GM23338 (cell line): ENCODE measurements at places on chromosomes 6 and 20.

- peak; percentile 61 for DNase-seq
These were observed 60.0 kb upstream of the PBOV1 start for GRCh38 chr6:138278326-138278725.

- no peak for DNase-seq
These were observed 73.7 kb downstream of the DTNBP1 start for GRCh38 chr6:15588971-15589634.

DNA sequence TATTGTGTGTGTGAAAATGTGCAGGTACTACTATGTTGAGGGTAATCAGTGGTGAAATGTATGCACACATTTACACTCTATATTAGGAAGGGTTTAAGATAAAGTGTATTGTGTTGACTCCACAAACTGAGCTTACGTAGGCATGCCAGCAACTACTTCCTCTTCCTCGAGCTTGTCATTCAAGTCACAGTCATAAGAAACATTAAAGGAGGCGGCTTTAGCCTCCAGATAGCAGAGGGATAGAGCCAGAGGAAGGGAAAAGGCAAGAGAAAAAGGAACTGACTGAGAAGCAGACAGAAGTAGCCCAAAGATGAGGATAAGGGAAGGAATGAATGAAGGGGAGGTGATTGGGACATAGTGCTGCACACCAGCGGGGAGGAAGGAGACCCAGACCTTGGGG is 55.2 kb downstream of the SMLR1 start:
- DNase-seq, result no peak

- DNase-seq, result peak; percentile 78
These were observed 1.1 kb downstream of the CEBPB start for GRCh38 chr20:50191544-50192363.

DNA sequence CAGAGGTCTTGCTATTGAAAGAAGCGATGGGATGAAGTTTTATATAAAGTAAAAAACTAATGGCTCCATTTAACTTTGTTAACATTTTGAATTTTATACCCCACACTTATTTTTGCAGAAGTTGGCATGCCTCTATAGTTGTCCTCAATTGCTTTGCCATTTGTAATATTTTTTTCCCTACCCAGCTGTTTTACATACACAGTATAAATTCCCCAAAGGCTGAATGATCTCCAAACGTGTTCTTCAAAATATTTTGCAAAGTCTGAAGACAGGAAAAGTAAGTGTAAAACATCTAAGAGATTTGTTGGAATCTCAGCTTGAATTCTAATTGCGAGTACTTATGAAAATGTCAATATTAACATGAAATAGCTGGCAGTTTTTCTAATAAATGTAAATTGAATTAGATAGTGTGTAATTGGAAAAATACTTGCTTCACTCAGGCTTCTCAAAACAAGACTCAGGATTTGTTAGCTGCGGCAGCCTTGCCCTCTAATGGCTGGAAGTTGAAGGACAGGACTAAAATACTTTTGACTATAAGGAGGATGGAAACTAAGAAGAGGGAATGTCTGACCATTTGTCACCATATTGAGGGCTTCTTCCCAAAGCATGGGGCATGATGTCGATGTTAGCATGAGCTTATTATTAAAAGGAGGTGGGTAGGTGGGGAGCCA is 226.8 kb downstream of the UST start:
- peak; percentile 68 for DNase-seq

GRCh38 chr6:97669191-97670031 is 386.4 kb upstream of the MMS22L start:
- peak; percentile 47 for DNase-seq

DNA sequence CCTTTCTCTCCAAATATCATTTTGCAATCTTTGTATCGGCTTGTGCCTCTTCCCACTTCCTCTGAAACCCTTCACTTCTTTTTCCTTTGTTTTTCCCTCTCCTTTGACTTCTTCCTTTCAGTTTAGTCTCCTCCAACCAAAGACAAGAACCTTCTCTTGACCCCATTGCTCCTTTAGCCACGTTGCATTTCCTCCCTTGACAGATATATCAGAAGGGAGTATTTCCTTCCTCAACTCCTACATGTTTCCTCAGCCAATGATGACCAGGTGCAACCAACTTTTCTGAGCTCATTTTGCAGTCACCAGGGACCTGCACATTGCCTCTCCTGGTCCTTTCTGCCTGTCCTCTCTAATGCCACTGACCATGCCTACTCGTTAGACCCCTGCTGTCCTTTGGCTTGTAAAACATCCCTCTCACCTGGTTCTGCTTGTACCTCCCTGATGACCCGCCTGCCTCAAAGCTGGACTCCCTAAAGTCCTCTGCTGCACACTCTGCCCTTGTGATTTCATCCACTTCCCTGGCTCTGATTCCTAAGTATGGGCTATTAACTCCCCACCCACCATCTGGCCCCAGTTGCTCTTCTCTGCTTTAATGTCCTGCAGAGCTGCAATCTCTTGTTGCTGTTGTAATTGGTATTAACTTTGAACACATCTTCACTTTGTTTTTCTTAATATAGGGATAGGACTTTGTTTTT is 27.4 kb downstream of the SLC22A16 start:
- no peak for DNase-seq

DNA sequence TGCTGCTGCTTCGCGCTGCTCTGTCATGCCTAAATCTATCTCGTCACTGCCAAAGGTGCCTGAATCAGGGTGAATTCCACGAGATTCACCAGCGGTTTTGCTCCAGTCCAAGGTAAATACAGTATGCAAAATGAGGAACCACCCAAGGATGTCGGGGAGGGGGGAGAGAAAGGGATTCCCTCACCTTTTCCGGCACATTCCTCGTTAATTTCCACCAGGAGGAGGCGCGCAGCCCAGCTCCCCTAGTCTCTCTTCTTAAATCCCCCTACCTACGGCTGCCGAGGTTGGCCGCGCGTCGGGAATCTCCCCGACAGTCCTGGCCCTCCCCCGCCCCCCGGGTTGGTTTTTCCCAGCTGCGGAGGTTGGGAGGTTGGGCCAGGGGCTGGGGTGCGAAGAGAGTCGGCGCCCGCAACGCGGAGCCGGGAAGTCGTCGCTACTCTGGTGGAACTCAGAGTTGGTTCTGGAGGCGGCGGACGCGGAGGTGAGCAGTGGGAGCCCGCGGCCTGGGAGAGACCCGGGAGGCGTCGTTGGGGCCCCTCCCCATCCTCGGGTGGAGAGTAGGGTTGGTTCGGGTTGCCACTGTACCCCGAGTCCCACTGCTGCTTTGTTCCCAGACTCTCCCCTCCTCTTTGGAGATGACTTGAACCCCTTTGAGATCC is at the start of gene TPBG:
Gene TPBG, plus strand, starts transcription at position 390 of the 659 bp plus-strand sequence. CDS start 1,145 bp downstream, outside the sequence.
- DNase-seq, result peak; percentile 96

DNA sequence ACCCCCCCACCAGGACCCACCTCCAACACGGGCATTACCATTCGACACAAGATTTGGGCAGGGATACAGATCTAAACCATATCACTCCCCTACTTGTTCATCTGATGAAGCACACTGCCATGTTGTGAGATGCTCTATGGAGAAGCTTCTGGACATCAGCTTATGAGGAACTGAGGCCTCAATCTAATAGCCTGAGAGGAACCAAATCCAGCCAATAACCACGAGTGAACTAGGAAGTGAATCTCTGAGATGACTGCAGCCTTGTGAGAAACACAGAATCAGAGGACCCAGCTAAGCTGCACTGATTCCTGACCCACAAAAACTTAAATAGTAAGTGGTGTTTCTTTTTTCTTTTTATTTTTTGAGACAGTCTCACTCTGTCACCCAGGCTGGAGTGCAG is 21.6 kb upstream of the ZBTB2 start:
- DNase-seq, result no peak

- no peak for DNase-seq
These were observed 51.7 kb downstream of the MYH7B start for GRCh38 chr20:35007413-35007812.
